Upper lobe of right lung (tissue), 1 donor: ENCODE measurements at places on chromosomes 2 and 18. TPM values are rescaled to one million over a fixed set of nuclear protein-coding genes. Genes with fewer than 3 reads are reported as not detected.

GRCh38 chr2:20288642-20289340 is 61.9 kb downstream of the PUM2 start:
- no peak for DNase-seq
- H3K27ac ChIP-seq: no peak overlapping the region
- H3K4me1 ChIP-seq: no peaks in the 10 kb centered on the region
- no peaks in the 10 kb centered on the region for H3K27me3 ChIP-seq
- peaks cover 74% of the 10 kb centered on the region for H3K36me3 ChIP-seq
- H3K4me3 ChIP-seq: no peak overlapping the region

GRCh38 chr2:63631501-63631900 is 42.7 kb downstream of the MDH1 start:
- no peak for DNase-seq
- H3K4me3 ChIP-seq: no peak overlapping the region
- no peaks in the 10 kb centered on the region for H3K36me3 ChIP-seq
- no peak overlapping the region for H3K27ac ChIP-seq

GRCh38 chr2:65350651-65351056 is 81.7 kb downstream of the SPRED2 start:
- no peaks in the 10 kb centered on the region for H3K27me3 ChIP-seq
- DNase-seq: no peak
- no peak overlapping the region for H3K4me3 ChIP-seq
- H3K36me3 ChIP-seq: no peaks in the 10 kb centered on the region
- peaks cover 41% of the 10 kb centered on the region for H3K4me1 ChIP-seq
- H3K27ac ChIP-seq: no peak overlapping the region

GRCh38 chr2:65727381-65727780 is 295.0 kb upstream of the SPRED2 start:
- no peaks in the 10 kb centered on the region for H3K4me1 ChIP-seq
- DNase-seq: no peak
- H3K36me3 ChIP-seq: no peaks in the 10 kb centered on the region

- no peak overlapping the region for H3K4me3 ChIP-seq
- DNase-seq: no peak
- no peaks in the 10 kb centered on the region for H3K27me3 ChIP-seq
- H3K4me1 ChIP-seq: no peaks in the 10 kb centered on the region
These were observed 58.9 kb downstream of the CXCR4 start for GRCh38 chr2:136059036-136059472.

DNA sequence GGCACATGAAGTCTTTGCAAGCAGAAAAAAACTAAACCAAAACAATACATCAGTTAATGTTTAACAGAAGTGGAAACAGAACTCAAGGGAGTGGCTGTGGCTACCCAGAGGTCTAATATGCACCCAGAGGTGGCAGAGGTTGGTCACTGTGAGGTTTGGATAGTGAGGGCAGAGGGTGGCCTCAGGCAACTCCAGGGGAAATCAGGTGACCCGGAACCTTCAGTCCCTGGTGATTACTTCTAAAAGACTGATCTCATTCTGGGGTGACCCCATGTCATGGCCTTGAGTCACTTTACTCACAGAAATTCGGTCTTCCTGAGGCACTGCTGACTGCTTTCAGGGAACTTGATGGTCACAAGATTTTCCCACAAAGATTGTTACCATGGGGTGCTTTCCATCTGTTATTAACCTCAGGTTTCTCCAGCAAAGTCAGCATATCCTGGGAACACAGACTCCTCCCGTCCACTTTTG is 99.4 kb downstream of the TMEM17 start:
- no peak overlapping the region for H3K4me3 ChIP-seq
- no peaks in the 10 kb centered on the region for H3K27me3 ChIP-seq
- peaks cover 15% of the 10 kb centered on the region for H3K4me1 ChIP-seq
- DNase-seq: no peak

- no peaks in the 10 kb centered on the region for H3K36me3 ChIP-seq
- DNase-seq: no peak
- H3K4me1 ChIP-seq: no peaks in the 10 kb centered on the region
- H3K27ac ChIP-seq: no peak overlapping the region
These were observed 287.6 kb downstream of the CAMKMT start for GRCh38 chr2:44649381-44649780.

- no peaks in the 10 kb centered on the region for H3K36me3 ChIP-seq
- H3K4me3 ChIP-seq: no peak overlapping the region
- no peak overlapping the region for H3K27ac ChIP-seq
- no peaks in the 10 kb centered on the region for H3K27me3 ChIP-seq
- DNase-seq: no peak
These were observed 1925.8 kb upstream of the CELF4 start for GRCh38 chr18:39491408-39491807.

DNA sequence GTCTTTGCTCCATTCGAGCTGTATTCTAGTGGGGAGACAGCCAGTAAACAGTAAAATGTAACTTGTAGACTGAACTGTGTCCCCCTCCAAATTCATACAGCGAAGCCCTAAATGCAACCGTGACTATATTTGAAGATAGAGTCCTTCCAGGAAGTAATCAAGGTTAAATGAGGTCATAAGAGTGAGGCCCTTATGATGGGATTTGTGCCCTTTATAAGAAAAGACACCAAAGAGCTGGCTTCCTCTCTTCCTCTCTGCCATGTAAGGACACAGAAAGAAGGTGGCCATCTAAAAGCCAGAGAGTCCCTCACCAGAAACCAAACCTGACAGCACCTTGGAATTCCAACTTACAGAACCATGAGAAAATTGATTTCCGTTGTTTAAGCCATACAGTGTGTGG is 31.4 kb downstream of the GPR75 start:
- H3K27me3 ChIP-seq: no peaks in the 10 kb centered on the region
- H3K36me3 ChIP-seq: peaks cover 6% of the 10 kb centered on the region
- no peak overlapping the region for H3K27ac ChIP-seq
- no peak for DNase-seq
- H3K4me3 ChIP-seq: no peak overlapping the region
- peaks cover 11% of the 10 kb centered on the region for H3K4me1 ChIP-seq

- H3K36me3 ChIP-seq: no peaks in the 10 kb centered on the region
- H3K4me1 ChIP-seq: peaks cover 14% of the 10 kb centered on the region
- no peaks in the 10 kb centered on the region for H3K27me3 ChIP-seq
These were observed 153.3 kb downstream of the COL6A3 start for GRCh38 chr2:237260686-237261085.

GRCh38 chr2:24852431-24853020 is 59.3 kb downstream of the CENPO start:
- H3K4me1 ChIP-seq: no peaks in the 10 kb centered on the region
- H3K4me3 ChIP-seq: no peak overlapping the region
- no peaks in the 10 kb centered on the region for H3K27me3 ChIP-seq
- no peak overlapping the region for H3K27ac ChIP-seq
- H3K36me3 ChIP-seq: no peaks in the 10 kb centered on the region

- H3K4me1 ChIP-seq: no peaks in the 10 kb centered on the region
- H3K27ac ChIP-seq: no peak overlapping the region
- DNase-seq: no peak
- no peaks in the 10 kb centered on the region for H3K36me3 ChIP-seq
These were observed 53.3 kb upstream of the CXCR4 start for GRCh38 chr2:136171223-136171622.

Gene AKAIN1
- total RNA-seq: not detected

Gene ZNF2
- total RNA-seq: 4.7 TPM

Gene ERBB4
- total RNA-seq: 22.6 TPM

Gene CRYGB
- total RNA-seq: not detected

Gene ACOXL
- total RNA-seq: 47.5 TPM
